ENCODE measurements at places on chromosomes 5 and 9. TPM values are rescaled to one million over a fixed set of nuclear protein-coding genes. Genes with fewer than 3 reads are reported as not detected.

The SPINK4 gene
- not detected for total RNA-seq

The CCIN gene
- total RNA-seq, result 0.89 TPM

The PCDHB7 gene
- 4.7 TPM for total RNA-seq

- no peak for DNase-seq
- H3K4me1 ChIP-seq, result no peaks in the 10 kb centered on the region
- no peaks in the 10 kb centered on the region for H3K36me3 ChIP-seq
- no peak overlapping the region for H3K27ac ChIP-seq
These were observed 115.8 kb downstream of the COL5A1 start for GRCh38 chr9:134757216-134757975.

GRCh38 chr5:15763754-15764153, 263.8 kb downstream of the FBXL7 start:
- no peaks in the 10 kb centered on the region for H3K27me3 ChIP-seq
- H3K27ac ChIP-seq, result no peak overlapping the region

The CORO2A gene
- total RNA-seq, result 22.3 TPM
